ENCODE measurements at places on chromosomes 12 and 14.

GRCh38 chr12:58034311-58034710 lies 92.9 kb downstream of the ATP23 start:
- DNase-seq, result no peak

DNA sequence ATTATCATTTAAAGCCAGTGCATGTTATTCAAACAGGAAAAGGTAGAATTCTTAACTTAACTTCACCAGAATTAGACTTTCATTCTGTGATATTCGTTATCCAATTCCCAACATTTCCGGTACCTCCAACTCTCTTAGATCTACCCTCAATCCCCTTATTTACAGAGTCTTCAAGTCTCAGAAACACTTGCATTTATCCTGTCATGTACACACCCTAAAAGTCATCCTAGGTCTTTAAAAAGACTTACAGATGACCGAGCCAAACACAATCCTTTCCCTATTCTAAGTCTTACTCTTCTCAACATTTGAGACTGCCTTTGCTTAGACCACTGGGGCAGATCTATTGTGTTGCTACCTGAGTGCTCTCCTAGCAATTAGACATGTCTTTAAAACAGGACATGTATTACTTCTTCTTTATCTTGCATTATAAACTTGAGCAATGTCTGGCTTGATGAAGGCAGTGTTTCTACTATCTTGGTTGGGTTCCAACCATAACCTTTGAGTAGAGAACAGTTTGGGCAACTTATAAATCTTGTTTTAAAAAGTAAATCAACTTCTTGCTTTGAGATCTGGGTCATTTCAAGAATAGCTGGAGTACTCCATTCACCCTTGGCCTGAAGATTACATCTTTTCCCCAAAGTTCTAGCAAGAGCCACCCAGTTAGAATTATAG lies 140.6 kb upstream of the PLEKHG7 start:
- DNase-seq, result no peak

DNA sequence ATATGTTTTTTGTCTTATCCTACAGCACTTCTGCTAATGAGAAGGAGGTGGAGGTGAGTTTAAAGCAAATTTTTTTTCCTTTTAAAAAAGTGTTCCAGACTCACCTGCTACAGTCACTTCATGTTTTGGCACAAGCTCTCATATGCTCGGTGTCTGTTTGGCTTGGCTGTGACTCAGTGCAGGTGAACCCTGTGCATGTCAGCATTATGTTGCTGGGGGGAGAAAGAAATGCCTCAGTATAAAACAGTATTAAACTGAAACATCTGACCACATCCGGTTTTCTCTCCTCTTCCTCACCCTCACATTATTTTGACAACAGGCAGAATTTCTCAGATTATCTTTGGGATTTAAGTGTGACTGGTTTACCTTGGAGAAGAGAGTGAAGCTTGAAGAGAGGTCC lies 105.2 kb downstream of the DNAI7 start:
- DNase-seq, result no peak

DNA sequence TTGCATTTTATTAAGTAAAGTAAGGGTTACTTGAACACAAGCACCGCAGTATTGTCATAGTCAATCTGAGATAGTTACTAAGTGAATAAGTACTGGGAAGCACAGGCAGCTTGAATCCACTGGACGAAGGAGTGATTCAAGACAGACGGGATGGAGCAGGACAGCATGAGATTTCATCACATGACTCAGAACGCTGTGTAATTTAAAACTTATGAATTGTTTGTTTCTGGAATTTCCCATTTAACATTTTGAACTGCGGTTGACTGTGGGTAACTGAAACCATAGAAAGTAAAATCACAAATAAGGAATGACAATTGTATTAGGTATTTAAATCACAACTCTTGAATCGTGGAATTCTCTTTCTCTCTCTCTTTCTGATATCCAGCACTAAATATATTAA lies 1630.4 kb upstream of the SEL1L start:
- DNase-seq, result no peak

GRCh38 chr14:90604356-90604755 lies 207.5 kb downstream of the CALM1 start:
- DNase-seq, result no peak

- DNase-seq, result no peak
Observed at GRCh38 chr14:22387776-22388241, 201.2 kb downstream of the DAD1 start.

DNA sequence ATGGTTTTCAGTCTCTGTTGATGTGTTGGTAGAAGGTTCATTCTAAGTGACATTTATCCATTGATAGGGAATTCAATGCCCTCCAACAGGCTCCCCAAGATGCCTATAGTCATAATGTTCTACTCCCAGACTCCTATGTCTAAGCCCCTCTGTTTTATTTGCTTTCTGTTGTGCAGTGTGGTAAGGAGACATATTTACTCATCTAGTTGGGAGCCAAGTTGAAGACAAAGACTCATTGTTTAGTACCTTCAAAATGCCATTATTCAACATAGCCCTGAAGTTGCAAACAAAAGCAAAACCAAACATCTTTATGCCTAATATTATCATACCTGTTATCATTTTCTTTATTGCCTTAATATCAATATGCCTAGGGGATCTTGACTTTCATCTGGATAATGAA lies 302.1 kb downstream of the RMST start:
- no peak for DNase-seq

DNA sequence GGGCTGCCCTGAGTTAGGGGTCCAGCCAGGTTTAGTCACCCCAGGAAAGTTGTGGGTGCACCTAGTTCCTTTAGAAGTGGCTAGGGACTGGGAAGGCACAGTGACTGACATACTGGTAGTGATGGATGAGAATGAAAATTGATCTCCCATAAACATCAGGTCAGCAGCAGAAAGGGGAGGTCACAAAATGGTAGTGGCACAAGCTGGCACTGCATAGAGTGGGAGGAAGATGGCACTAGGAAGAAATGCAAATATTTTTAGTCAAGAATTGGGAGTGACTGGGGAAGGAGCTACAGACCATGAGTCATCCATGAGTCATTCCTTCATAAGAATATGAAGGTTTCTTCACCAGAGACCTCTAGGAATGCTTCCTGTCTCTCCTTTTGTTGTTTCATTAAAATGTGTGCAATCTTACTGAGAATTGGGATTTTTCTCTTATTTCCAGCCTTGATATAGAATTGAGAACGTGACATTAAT lies 198.3 kb upstream of the AMIGO2 start:
- DNase-seq, result no peak

GRCh38 chr12:52836042-52836466 lies 1.9 kb upstream of the KRT79 start:
- peak; percentile 30 for DNase-seq

GRCh38 chr14:21647380-21647779 lies 6.3 kb upstream of the OR4E2 start:
- DNase-seq, result no peak

GRCh38 chr12:119114294-119114693 lies 64.4 kb upstream of the HSPB8 start:
- DNase-seq, result no peak

- DNase-seq, result no peak
Observed at GRCh38 chr14:88750945-88751344, 41.8 kb downstream of the EML5 start.

GRCh38 chr14:92970271-92970670 lies 47.3 kb downstream of the CHGA start:
- no peak for DNase-seq

GRCh38 chr14:76328457-76329137 lies 47.3 kb upstream of the ESRRB start:
- DNase-seq, result no peak

DNA sequence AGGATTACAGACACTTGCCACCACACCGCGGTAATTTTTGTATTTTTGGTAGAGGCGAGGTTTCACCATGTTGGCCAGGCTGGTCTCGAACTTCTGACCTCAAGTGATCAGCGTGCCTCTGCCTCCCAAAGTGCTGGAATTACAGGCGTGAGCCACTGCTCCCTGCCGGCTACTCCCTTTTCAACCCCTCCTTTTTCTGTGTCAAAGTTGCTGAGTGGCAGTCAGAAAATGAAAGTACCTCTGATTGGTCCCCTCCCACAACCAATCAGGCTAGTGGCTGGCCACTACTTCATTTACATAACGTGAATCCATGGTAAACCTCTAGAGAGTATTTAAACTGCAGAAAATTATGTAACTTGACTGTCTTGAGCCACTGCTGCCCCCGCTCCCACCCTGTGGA lies 5.9 kb downstream of the RESF1 start:
- no peak for DNase-seq

GRCh38 chr12:15749937-15750336 lies 39.3 kb downstream of the EPS8 start:
- no peak for DNase-seq

DNA sequence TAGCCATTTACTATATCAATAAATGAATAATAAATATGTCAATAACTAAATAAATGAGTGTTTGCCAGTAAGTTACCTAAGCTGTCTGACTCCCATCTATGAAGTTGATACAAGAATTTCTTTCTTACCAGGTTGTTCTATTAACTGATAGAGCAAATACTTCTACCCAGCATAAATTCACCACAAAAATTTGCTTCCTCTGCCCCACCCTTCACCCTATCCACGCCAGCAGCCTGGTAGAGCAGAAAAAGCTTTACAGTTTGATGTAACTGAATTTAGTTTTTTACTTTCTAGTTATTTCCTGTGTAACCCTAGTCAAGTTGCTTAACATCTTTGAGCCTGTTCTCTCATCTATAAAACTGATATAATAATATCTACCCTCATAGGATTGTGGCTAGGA lies 94.9 kb upstream of the SLC16A7 start:
- no peak for DNase-seq

DNA sequence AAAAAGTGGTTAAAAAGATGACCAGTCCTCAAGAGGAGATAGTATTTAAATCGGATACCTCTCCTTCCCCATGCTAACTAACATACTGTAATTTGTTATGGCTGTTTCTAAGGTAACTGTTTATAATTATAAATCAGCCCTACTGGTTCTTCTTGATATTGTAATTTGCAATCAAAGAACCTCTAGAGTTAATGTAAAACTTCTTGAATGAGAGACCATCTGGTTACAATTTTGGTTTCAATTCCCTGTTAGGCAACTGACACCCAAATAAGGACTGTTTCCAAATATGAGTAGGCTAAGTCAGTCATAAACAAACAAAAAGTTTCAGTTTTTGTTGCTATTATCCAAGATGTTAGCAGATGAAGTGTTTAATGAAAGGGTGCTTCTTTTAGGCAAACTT lies 120.2 kb upstream of the DNM1L start:
- no peak for DNase-seq

DNA sequence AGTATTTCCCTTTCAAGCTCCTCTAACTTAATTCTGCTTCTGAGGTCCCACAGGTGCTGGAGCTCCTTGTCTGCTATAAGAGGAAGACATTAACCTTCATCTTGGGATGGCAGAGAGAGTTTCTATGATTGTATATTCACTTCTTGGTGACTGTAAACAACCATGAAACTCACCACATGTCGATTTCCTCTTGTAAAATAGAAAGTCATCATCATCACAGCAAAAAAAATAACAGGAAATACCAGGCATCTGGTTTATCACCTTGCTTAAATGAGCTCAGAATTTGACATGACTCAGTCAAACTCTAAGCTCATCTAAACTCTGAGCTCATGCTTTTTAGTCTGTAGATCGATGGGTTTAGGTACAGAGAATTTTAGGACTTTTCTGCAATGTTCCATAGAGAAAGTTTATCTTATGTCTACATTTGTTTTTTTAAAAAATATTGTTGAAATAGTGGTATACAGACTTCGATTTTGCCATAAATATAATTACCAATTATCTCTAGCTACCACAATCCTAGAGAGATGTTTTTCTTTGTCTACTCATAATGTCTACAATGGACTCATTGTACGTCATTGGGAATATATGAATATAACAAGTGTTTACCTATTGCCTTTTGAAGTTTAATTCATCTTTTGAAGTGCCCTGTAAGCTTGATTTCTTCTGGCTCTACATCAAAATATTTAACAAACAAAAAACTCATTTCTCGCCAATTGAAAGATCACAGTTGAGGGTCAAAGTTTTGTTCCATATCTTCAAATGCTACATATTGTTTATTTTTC lies 58.4 kb downstream of the IGF1 start:
- no peak for DNase-seq

DNA sequence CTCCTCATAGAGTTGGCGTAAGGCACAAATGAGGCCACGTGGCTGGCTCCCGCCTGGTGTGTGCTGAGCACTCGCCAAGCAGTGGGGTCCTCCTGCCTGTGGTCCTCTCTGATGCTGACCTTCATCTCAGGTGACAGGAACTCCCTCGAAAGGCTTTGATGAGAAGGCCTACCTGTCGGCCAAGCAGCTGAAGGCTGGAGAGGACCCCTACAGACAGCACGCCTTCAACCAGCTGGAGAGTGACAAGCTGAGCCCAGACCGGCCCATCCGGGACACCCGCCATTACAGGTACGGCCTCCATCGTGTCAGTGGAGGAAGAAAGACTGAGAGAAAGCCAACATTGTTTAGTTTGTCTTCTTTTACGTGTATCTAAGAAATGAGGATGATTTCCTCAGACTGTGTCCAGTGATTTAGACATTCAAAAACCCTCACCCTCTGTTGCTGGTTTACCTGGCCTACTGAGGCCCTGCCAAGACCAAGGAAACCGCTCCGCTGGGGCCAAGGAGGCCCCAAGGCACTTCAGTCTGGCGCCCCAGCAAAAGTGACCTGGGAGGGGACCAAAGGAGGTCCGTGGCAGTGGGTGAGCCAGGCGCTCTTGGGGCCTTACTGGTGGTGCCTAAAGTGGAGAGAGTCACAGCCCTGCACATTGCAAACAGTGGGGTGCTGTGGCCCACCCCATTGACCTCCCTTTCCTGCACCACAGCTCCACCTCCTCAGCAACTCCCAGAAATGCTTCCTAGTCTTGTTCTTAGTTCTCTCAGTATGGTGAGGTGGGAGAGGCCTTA lies 60.8 kb downstream of the GALNT16 start:
- no peak for DNase-seq

- DNase-seq, result no peak
Observed at GRCh38 chr12:49019120-49019430, 499 bp upstream of the PRKAG1 start.

DNA sequence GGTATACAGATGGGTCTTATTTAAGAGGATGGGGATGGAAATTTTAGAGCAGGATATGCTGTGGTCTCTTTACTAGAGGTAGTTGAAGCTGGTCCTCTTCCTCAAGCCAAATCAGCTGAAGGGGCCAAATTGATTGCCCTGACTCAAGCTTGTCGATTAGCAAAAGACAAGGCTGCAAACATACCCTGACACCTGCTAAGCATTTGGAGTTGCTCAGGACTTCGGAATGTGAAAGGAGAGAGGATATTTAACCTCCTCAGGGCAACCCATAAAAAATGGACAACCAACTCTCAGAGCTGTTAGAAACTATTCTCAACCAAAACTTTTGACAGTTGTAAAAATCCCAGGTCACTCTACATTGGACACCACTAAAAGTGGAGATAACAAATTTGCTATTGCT lies 15.6 kb downstream of the PTGDR start:
- no peak for DNase-seq

GRCh38 chr12:31406345-31406744 lies 80.4 kb upstream of the SINHCAF start:
- DNase-seq, result no peak

DNA sequence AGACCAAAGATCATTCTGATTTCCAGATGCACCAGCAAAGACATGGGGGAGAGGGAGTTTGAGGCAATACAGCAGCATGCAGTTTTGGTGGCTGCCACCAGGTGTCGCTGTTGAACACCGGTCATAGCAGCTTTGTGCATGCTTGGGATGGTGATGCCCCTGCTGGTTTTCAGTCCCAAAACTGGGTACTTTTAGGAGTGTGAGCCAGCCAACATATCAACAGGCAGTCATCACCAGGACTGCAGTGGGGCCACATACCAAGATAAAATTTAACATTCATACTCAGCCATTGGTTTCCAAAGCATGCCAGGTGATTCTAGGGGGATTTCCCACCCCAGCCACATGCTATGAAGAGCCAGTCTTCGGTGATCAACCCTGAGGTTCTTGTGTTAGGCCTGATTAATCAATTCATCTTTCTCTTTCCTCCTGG lies 64.2 kb downstream of the PHETA1 start:
- DNase-seq, result no peak

All from stimulated activated CD8-positive, alpha-beta memory T cell treated with anti-CD3 and anti-CD28 coated beads, Interleukin-7, amount 100 ng/mL, for 1 hour (primary cell).